ENCODE measurements at places on chromosomes 7 and 10.

DNA sequence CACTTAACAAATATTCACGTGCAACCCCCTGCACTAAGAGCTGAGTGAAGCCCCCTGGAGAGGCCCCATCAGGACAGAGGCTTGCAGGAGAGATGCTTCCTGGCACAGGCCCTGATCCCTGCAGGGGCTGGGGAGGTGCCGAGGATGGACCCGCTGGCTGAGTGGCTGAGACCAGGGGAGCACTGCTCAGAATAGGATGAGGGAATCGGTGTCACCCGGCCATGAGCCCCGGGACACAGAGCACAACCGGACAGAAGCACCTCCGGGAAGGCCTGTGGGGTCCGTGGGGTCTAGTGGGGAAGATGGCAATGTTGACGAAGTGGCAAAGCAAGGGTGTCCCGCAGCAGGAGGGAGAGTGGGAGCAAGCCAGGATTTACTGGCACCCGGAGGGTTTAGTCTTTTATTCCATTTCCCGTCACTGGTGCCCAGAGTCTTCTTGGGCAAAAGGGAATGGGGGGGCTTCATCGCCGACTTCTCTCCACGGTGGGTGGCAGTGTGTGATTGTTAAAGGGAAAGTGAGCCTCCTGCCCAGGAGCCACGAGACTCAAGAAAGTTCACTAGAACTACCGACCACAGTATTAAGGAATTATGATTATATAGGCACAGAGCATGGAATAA is 140.7 kb downstream of the ADARB2 start:
- DNase-seq = no peak

DNA sequence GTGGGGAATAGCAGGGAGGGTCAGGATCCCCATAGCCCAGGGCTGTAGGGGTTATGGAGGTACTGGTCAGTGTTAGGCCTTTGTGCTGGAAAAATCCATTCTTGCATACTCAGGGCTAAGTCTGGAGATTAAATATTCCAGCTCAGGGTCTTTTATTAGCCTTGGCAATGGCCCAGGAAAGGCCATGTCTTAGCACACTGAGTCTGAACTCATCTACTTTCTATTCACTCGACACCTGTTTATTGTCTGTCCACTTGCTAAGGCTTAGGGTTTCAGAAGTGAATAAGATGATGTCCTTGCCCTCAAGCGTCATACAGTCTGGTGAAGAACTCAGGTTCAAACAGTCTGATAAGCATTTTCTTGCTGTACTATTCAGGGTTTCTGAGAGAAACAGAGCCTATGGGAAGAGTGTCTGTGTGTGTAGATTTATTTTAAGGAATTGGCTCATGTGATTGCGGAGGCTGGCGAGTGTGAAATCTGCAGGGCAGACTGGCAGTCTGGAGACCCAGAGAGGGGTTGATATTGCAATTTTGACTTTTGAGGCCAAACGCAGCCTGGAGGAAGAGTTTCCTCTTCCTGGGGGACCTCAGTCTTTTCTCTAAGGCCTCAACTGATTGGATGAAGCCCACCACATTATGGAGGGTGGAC is 135.8 kb downstream of the RAMP3 start:
- no peak for DNase-seq

- no peak for DNase-seq
Observed at GRCh38 chr7:22277375-22277774, 79.6 kb downstream of the RAPGEF5 start.

DNA sequence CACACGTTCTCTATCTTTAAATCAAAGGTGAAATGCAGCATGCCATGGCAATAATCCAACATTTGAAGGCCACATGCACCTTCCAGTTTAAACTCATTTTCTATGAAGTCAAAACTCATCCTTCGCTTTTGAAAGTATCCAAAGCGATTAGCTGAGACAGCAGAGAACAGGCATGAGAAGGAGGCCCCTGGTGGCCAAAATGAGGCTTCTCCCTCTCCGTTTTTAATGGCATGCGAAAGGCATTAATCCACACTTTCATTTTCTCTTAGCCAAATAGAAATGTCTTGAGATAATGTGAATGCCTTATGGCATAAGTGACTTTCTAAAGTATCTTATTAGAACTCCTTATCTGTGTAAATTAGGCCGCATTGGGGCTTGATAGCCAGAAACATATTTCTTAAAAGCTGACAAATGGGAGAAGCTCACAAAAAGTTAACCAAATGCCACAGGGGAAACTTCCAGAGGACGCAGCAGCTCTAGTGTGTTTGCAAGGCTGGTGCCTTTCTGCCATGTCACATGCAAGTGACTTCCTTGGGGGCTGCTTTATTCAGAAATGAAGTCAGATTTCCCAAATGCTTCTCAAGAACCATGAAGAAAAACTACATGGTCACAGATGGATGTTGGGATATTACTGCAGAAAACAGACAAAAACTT is 1189.6 kb downstream of the SORCS1 start:
- DNase-seq = no peak

DNA sequence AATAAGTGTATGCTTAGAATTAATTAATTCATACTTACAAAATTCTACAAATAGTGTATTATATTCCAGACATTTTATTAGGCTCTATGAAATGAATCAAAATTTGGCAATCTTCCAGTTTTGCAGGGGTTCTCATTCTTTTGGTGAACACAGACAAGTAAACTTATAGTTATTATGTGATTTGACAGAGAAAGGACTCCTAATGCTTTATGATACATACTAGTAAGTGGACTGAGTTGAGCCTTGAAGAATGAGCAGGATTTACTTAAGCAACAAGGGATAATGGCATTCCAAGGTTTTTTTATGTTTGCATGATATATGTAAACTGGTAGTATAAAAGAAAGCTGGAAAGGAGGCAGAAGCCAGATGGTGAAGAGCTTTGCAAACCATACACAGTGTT is 145.7 kb upstream of the FERD3L start:
- DNase-seq = no peak

DNA sequence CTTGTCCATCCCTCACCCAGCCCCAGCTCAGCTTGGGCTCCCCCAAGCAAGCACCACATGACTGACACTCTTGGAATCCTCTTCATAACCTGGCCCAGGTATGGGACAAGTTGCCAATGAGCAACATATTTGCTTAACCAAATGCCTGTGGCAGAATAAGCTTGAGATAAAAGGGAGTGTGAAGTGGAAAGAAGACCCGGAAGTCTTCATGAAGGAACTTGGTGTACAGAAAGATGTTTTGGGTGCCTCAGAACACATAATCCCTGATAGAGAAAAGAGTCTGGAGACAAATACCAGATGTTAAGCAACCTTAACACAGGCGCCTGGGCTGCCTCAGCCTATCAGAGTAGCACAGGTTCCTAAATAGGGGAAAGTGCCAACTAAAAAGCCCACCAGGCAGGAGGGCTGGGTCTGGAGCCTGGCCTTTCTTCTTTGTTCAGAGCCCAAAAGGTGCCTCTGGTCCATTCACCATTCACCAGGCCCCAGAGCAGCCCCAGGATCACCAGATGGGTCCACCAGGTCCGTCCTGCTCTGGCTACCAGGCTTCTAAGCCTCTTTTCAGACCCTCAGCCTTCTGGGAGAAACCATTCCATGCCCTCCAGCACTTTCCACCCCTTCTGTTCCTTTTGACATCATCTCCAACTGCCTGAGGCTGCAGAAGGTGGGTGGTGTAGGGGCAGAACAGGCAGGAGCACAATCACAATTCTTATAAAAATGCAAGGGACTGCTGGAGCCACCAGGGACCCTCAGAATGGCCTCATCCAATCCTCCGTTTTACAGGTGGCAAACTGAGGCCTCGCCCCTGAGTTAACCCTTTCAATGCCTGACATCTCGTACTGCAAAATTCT is 22.6 kb downstream of the KCNMA1 start:
- DNase-seq = no peak

GRCh38 chr7:15620491-15621185 is 58.8 kb upstream of the AGMO start:
- no peak for DNase-seq

GRCh38 chr7:132225216-132226030 is 350.8 kb downstream of the PLXNA4 start:
- DNase-seq = no peak
